ENCODE measurements at places on chromosomes 2 and 18.

DNA sequence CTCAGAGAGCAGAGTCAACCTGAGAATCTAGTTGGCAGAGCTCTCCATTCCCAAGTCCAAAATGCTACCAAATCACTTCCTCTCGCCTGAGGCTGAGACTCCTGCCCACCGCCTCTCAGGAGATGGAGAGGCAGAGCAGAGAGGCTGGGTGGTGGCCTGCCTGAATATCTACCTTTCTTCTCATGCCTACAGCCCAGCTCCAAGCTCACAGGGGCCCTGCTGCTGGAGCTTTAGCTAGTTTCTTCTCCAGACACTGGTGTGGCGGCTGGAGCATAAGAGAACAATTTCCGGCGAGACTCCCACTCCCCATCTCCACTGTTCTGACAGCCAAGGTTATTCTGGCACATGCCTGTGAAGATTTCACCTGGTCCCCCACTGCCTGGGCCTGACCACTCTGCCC is 8.1 kb upstream of the CYP26B1 start:
- DNase-seq: no peak

GRCh38 chr2:102002228-102002627 is 10.5 kb downstream of the IL1R2 start:
- no peak for DNase-seq

DNA sequence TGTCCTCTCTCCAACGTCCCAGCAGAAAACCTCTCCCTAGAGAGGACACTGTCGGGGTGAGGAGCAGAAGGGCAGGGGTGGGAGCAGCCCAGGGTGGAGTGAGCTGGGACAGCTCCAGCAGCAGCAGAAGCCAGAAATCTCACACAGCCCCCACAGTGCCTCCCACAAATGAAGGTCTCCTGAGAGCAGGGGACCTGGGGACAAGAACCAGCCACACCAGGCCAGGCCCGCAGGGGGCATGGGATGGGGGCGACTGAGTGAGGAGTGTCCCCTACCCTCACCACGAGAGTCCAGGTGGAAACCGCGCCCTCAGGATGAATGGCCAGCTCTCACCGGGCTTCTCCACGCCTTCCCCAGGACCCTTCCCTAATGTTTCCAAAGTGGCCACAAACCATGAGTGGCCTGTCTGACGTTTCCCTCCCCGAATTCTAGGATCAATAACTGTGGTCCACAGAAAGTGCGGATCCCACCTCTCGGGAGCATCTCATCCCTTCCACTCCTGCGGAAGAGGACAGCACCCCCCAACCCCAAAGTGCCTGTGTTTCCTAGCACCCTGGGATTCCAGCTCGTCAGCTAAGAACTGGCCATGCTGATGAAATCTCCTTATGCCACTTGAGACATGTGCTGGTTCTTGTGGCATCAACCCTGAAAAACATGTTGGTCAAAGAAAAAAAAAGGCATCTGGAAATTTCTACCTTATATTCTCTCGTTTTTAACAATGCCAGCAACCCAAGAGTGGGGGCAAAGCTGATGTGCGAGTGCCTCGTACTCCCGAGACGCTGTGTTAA is 121.1 kb downstream of the HDAC4 start:
- no peak for DNase-seq

- DNase-seq: no peak
Measured at GRCh38 chr2:231627384-231628120, 34.9 kb downstream of the TEX44 start.

DNA sequence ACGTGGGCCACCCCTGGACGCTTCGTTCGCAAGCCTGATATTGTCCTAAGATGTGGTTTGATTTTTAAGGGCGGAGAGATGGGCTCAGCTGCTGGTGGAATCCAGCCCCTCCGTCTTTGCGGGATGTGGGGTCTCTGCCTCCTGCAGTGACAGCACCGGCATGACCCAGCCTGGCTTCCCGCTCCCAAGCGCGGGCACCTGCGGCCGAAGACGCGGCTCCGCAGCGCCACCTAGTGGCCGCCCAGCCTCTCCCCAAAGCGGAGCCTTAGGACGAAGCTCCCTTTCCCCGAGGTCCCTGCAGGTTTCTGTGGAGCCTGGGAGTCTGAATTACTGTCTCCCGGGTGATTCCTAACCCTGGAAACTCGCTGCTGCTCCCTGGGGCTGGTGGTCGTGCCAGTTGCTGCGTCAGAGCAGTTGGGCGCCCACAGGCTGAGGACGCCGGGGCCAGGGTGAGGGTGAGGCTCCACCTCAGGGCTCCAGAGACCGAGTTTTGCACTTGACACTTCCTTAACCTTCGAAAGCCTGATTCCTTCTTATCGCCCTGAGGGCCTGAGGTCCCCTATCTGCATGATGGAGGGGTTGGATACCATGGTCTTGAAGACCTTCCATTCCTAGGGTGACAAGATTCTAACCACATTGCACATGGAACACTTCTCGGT is 137.5 kb downstream of the TPO start:
- DNase-seq: no peak

- no peak for DNase-seq
Measured at GRCh38 chr2:12965540-12966269, 249.0 kb downstream of the TRIB2 start.

DNA sequence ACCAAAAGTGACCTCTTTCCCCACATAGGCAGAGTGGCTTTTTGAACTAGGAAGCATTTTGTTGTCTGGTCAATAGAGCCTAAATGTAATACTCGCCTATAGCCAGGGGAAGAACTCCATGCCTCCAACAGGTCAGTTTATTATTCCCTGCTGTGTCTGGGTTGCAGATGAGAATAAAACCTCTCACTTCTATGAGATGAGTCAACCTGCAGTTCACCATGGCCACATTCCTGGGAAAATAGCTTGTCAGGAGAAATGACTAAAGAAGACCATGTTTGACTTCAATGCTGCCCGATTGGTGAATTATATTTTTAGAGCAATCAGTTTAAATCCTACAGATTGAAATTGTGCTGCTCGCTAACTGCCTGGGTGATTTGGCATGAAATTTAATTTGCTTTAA is 46.7 kb upstream of the LRRTM1 start:
- no peak for DNase-seq

- no peak for DNase-seq
Measured at GRCh38 chr2:146209842-146210275, 1635.0 kb upstream of the ACVR2A start.

DNA sequence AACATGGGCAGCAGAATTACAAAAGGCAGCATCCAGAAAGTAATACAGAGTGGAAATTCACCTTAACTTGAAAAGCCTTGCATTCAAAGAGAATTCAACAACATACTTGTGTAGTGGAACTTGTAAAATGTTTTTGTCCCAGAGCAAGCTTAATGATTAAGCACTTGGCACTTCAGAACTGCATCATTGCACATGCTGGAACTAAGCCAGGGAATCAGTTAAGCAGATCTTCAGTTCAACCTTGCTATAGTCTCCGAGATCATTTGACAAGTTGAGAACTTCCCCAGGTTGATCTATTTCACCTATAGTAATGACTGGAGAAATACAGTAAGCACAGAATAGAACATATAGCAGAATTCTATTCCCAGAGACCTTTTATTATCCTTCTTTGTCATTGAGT is 1337.2 kb upstream of the NXPH2 start:
- DNase-seq: no peak

GRCh38 chr18:12463191-12463590 is 55.5 kb downstream of the PRELID3A start:
- no peak for DNase-seq

GRCh38 chr2:147026664-147027295 is 818.0 kb upstream of the ACVR2A start:
- no peak for DNase-seq

GRCh38 chr2:18005411-18005810 is 126.9 kb downstream of the KCNS3 start:
- no peak for DNase-seq

- no peak for DNase-seq
Measured at GRCh38 chr2:72796766-72797165, 29.1 kb downstream of the EXOC6B start.

DNA sequence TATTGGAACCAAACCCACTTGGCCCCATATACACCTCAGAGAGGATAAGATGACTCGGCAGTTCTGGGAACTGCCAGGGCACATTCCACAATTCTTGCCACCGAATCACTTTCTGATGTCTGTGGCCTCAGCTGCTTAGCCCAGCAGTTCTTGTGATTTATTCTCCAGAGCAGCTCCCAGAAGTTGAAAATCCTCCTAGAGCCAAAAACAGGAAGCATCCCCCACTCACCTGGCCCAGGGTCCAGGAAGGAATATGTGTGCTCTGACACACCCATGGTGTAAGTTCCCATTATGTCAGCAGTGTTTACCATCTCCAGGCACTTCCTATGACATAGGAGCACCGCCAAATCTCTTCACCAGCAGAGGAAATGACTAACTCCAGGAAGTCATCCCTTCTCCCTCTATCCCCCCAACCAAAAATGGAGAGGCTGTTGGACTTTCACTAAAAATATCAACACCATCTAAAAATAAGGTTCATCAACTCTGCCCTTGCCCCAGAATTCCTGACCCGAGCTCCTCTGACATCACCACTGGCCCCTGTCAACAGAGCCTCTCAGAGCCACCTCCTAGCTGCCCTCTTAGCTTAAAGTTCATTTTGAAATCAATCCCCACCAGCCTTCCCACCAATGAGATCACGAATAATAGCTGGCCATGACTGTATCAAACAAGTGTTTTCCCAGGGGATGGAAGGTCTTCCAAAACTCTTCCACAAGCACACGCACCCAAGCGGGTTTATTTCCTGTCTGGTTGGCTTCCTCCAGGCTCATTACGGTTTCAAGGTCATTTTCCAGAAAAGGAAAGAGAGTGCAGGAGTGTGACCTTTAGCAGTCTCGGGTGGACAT is 223.1 kb upstream of the PARD3B start:
- DNase-seq: no peak

GRCh38 chr2:11286323-11286722 is 58.1 kb downstream of the ROCK2 start:
- DNase-seq: no peak

DNA sequence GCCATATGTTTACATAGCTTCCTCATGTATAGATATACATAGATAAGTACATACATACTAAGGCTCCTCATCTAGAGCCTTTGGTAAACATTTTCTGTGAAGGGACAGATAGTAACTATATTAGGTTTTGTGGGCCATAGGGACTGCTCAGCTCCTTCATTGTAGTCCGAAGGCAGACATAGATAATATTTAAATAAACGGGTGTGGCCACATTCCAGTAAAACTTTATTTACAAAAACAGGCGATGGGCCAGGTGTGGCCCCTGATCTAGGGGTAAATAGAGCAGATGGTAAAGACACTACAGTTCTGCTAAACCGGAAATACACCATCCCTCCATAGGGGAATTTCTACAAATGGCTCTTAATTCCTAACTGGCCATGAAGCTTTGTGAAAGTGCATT is 7.3 kb downstream of the COQ10B start:
- no peak for DNase-seq

DNA sequence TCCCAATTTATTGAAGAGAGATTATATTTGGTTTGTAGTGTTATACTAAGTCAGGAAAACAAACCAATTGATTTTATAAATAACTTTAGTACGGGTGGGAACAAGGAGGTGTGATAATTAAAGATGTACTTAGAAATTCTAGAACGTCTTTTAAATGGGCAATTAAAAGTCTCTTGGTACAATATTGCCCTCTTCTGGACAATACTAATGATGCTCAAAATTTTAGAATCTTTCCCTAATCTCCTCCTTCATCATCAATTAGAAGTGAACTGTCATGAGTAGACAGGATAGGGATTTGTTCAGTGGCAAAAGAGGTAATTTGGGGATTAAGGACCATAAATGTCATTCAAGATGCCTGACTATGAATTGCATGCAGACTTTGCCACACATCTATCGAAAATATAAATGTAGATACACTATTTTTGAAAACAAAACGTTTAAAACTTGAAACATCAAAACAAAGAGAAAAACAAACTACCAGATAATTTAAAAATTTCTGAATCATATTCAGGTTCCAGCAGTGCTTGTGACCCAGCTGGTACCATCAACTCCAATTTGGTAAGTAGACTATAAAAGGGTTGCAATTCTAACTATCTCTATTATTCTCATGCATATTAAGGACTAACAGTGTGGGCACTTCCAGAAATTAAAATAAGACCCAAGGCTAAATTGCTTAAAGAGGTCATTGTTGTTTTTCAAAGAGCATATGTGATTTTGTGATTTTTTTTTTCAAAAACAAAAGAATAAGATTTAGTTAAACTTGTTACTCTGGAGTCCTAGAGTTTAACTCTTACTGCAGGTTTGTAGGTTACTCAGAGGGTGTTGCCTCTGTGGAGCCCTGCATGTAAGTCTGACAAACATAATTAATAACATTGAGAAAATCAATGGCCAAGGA is 123.5 kb downstream of the LAMA3 start:
- DNase-seq: no peak

GRCh38 chr2:221270806-221271205 is 301.3 kb downstream of the EPHA4 start:
- DNase-seq: no peak

DNA sequence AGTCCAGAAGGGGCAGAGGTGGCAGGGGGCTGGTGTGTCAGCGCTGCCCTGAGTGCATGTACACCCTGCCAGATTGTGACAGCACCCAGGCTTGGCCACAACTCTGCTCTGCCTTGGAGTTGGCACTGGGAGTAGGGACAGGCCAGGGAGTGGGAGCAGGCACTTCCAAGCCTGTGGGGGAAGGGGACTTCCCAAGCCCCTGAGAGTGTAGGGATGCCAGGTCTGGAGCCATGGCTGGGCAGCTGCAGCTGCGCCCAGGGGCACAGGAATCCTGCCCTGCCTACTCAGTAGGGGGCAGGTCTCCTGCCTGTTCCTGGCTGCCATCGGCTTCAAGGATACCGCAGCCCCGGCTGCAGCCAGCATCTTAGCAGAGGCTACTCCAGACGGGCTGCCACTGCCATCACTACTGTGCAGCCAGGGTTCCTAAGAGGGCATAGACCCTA is 109.4 kb downstream of the CALCRL start:
- no peak for DNase-seq

- DNase-seq: no peak
Measured at GRCh38 chr2:28565033-28565432, 69.2 kb downstream of the PLB1 start.

- DNase-seq: no peak
Measured at GRCh38 chr2:138298120-138298814, 203.3 kb upstream of the SPOPL start.

DNA sequence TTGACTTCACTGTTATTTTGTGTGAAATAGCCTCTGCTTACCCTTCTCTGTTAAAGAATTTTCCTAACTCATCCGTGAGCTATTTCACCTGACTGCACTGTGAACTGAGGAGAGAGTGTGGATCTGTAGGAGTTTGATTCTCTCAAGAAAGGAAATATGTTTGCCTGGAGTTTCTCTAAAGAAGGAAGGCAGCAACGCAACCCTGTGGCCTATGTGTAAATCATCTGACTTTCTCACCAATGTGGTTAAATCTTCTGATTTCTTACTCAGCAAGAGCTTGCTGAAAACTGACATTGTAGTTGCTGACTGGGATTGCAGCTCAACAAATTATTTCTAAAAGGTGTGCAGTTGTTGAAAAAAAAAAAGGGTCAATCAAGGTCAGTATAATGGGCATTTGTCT is 153.9 kb upstream of the PELI1 start:
- DNase-seq: no peak

- no peak for DNase-seq
Measured at GRCh38 chr18:9156604-9157249, 20.1 kb downstream of the ANKRD12 start.

- DNase-seq: no peak
Measured at GRCh38 chr2:234945339-234945873, 6.4 kb upstream of the SH3BP4 start.

- no peak for DNase-seq
Measured at GRCh38 chr2:174692256-174692919, 71.9 kb downstream of the CHRNA1 start.

GRCh38 chr18:9765501-9765900 is 57.4 kb downstream of the RAB31 start:
- DNase-seq: no peak

Data from iPS DF 19.7 (cell line).